Stimulated activated CD8-positive, alpha-beta memory T cell treated with anti-CD3 and anti-CD28 coated beads, Interleukin-15, amount 100 ng/mL, for 24 hours (primary cell): ENCODE measurements at places on chromosomes 12 and 14.

DNA sequence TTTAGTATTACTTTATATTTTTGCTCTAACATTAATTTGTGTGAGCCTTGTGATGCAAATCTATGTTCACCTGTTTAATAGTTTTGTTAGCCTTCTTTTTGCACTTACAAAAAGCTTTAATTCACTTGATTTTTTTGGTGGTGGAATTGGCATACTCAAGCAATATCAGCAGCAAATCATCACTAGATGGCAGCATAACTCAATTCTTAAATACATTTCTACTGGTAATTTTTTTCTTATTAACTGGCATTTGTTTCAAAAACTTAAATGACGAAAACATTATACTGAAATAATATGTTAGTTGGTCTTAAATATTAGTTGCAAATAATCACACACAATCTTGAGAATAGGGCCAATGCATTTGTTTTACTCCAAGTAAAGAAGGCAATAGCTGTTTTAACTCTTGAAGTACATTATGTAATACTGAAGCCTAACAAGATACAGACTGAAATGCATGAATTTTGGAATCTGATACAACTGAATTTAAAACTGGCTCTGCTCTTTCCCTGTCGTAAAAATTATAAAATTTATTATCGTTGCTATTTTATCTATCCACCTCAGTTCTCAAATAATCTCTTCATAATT is 151.5 kb downstream of the ATXN7L3B start:
- no peak for DNase-seq

GRCh38 chr14:87960013-87960787 is 32.8 kb downstream of the GALC start:
- DNase-seq = no peak

DNA sequence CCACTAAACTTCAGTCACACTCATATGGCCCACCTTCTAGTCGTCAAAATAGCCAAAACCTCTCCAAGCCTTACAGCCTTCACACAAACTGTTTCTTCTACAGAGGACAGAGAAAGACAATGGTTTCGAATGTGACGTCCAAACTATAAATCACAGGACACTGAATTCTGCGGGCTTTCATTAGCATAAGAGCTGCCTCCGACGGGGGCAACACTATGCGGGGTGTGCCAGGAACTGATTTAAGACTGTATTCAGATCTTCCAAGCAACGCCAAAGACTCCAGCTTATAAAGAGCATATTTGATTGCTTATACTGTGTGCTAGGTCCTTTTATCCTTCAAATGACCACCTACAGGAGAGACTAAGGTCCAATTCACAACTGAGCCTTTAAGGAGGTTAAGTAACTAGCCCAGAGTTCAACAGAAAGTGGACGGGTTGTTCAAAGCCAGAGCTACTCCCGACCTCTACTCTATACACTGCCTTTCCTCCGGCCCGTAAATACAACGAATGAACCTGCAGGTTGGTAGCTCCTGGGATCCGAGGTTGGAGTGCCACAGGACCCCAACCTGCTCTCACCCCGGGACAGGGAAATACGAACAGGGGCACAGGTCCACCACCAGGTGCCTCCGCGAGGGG is 575 bp downstream of the L2HGDH start:
- no peak for DNase-seq

DNA sequence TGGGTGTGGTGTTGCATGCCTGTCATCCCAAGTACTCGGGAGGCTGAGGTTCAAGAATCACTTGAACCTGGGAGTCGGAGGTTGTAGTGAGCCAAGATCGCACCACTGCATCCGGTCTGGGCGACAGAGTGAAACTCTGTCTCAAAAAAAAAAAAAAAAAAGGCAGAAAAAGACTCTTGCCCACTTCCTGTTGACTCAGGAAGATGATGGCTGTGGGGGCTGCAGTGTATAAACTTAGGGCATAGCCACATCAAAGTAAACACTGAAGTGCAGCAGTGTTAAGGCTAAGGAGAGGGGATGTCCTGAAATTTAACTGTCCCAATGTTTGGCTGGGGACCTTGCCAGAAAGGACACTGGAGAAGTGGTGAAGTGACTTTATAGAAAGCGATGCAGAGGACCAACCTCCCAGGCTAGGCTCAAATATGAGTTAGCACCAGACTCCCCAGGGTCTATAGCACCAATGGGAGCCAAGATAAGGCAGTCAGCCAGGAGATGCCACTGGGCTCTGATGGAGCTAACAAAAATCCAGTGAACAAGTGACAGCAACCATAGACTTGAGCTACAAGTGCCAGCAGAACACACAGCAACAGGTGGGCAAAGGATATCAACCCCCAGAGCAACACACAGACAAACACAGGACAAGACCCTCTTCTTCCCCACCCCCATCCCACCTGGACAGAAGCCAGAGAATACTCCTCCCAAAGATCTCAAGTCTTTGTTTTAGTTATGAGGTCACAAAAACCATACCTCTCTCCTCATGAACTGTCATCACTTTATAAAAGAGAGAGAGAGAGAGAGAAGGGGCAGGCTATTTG is 28.0 kb downstream of the NELL2 start:
- DNase-seq = no peak

DNA sequence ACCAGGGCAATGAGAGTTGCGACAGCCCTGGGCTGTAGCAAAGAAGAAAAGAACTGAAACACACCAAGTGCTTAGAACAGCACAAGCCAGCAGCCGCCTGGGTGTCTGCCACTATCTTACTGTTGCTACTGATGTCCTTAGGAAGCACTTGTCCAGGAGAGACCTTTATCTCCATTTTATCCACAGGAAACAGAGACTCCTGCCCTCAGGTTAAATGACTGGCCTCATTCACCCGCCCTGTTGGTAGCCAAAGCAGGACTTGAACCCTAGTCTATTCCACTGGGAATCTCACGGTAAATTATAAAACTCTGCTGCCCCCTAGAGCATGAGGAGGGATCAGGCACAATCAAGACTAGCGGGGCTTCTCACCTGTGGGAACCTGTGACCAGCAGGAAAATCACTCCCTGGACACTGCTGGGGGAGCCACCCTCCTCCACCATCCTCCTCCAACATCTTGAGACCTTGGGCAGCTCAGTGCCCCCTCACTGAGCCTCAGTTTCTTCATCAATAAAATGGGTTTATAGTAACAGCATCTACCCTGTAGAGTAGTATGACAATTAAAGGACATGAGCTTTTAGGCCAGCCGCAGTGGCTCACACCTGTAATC is 20.5 kb upstream of the TESC start:
- no peak for DNase-seq

DNA sequence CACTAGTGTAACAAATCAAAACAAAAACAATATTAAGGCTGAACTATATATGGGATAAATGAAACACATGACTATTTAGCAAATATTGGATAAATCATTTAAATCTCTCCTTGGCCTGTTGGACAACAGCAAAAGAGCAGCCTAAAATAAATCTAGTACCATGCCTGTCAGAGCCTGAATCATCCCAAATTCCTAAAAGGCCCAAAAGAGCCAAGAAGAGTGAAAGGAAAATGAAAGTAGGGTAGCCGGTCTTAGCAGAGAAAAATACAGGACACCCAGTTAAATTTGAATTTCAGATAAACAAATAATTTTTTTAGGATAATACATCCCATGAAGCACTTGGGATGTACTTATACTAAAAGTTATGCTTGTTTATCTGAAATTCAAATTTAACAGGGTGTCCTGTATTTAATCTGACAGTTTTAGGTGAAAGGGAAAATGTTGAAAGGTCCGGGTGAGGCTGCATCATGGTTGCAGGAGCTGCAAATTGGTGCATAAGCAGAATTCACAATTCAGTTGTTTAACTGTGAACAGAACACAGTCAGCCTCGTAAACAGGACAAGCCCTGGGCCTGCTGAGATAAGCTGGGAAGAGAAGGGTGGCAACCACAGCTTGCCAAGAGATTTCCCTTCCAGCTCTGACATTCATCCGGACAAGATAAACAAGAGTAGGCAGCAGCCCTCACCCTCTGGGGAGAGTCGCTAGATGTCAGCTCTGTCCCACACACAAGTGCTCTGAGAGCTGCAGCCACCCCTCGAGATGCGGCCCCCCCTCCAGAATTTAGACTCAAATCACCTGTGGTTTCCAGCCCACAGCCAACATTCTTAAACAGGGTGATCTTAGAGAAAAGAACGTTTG is 30.3 kb downstream of the DMAC2L start:
- DNase-seq = no peak
